ENCODE measurements at places on chromosomes 2 and 18.

DNA sequence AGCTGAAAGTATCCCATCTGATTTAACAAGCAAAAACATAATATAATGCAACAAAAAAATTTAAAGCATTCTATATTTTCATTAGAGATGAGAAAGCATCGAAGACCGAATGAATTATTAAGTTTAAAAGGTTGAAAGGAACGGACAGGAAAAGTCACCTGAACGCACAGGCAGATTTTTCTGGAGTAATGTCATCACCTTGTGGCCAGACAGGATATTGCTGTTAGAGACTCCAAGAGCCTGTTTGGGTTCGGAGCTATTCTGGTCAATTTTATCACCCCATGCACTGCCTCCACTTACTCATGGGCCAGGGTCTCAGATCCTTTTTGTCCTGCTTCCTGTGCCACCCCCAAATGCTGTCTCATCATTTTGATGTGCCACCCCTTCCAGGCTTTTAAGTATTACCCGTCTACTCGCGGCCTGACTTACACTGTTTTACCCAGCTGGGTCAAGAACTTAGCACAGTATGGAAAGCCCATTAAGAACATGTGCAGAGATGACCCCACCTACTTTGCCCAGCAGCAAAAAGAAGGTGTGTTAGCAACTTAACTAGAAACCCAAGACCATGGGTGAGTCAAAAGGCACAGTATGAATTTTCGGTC is 27.3 kb downstream of the GKN2 start:
- H3K4me3 ChIP-seq, result no peak overlapping the region
- H3K4me1 ChIP-seq, result no peaks in the 10 kb centered on the region
- DNase-seq, result peak; percentile 42
- peaks cover 25% of the 10 kb centered on the region for H3K27me3 ChIP-seq

DNA sequence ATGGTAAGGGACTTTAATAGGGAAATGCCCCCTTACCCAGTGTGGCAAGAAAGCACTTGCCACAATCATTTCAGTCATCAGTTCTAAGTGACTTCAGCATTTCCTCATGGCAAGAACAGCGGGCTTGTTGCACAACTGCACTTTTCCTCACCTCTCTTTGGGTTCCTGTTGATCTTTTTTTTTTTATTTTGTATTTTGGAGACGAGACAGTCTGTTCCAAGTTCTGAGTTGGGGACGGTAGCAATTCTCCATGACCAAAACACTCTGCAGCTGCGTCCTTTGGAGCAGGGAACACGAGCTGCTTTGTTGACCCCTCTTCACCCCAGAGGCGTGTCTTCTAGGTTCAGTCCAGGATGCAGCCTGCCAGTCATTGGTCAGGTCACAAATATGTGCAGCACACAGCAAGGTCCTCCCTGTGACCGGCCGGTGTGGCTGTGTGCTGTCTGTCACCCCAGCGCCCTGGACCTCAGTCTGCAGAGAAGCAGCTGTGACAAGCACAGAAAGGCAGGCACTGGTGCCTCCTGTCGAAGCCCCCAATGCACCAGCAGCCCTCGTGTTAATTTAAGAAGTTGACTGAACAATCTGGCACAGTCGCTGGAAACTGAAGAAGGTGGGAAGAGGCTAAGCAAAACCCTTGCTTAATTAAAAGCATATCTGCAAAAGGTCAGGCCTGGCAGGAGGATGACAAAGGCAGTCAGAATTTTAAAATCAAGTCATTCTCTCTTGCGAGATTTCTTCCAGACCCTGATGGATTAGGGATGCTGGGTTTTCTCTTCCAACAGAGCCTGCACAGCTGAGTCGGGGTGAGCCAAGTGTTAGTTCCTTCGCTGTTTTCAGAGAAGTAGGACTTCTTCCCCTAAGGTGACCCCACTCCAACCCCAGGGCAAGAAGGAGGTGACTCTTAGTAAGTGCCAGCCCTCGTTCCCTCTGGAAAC is 96.7 kb upstream of the COPS8 start:
- peaks cover 55% of the 10 kb centered on the region for H3K4me1 ChIP-seq
- peaks cover 10% of the 10 kb centered on the region for H3K27me3 ChIP-seq
- no peaks in the 10 kb centered on the region for H3K36me3 ChIP-seq
- H3K4me3 ChIP-seq, result peak overlapping the region; percentile 37
- peak; percentile 64 for DNase-seq

- H3K4me3 ChIP-seq, result no peak overlapping the region
- H3K4me1 ChIP-seq, result no peaks in the 10 kb centered on the region
- H3K36me3 ChIP-seq, result peaks cover 7% of the 10 kb centered on the region
- no peak overlapping the region for H3K27ac ChIP-seq
- peaks cover 13% of the 10 kb centered on the region for H3K27me3 ChIP-seq
- DNase-seq, result no peak
Observed at GRCh38 chr2:121173112-121173511, 111.9 kb downstream of the TFCP2L1 start.

DNA sequence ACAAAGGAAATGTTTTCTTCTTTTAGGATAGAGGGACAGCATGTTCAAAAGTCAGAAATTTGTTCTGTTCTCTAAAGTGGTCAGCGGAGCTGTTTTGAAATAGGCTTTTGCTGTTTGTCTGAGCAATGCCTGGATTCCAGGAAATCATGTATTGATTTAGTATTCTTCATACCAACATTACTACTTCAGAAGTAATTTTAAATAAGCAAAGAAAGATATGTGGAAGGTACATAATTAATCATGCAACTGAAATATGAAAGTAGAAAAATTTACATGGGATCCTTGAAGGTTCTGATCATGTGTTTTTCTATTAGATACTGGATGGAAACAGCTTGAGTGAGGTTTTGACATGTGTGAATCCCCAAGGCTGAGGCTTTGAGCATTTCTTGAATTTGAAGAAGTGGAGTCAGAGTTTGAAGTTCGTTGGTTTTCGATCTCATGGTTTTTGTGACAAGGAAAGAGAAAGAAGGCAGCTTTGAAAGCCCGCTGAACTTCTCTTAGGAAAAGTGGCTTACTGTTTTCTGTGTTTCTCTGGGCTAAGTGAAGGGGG is 220.0 kb downstream of the LDLRAD4 start:
- DNase-seq, result no peak
- peaks cover 23% of the 10 kb centered on the region for H3K4me1 ChIP-seq
- H3K36me3 ChIP-seq, result no peaks in the 10 kb centered on the region
- no peak overlapping the region for H3K4me3 ChIP-seq
- peaks cover 29% of the 10 kb centered on the region for H3K27me3 ChIP-seq

GRCh38 chr2:165863810-165864261 is 69.8 kb upstream of the GALNT3 start:
- H3K27ac ChIP-seq, result no peak overlapping the region
- H3K36me3 ChIP-seq, result peaks cover 24% of the 10 kb centered on the region
- DNase-seq, result no peak
- H3K4me1 ChIP-seq, result no peaks in the 10 kb centered on the region
- H3K4me3 ChIP-seq, result no peak overlapping the region

DNA sequence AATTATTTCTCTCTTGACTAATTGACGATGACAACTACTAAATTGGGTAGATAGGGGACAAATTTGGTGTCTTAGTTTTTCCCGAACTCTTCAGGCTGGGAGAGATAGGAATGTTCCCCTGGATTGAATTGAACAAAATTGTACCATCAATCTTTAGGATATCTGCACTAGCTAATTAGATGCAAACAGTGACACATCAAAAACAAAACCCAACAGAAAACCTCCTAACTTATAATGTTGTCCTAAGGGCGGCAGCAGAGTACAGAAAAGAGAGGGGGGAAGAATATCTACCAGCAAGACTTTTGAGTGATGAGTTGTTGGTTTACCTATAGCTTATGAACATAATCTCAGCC is 342.9 kb downstream of the INSIG2 start:
- no peaks in the 10 kb centered on the region for H3K27me3 ChIP-seq
- H3K4me3 ChIP-seq, result no peak overlapping the region
- H3K27ac ChIP-seq, result no peak overlapping the region
- no peak for DNase-seq

GRCh38 chr2:236947896-236948295 is 137.8 kb upstream of the COPS8 start:
- H3K36me3 ChIP-seq, result peaks cover 13% of the 10 kb centered on the region
- H3K27me3 ChIP-seq, result peaks cover 3% of the 10 kb centered on the region
- no peak overlapping the region for H3K27ac ChIP-seq
- no peak overlapping the region for H3K4me3 ChIP-seq

DNA sequence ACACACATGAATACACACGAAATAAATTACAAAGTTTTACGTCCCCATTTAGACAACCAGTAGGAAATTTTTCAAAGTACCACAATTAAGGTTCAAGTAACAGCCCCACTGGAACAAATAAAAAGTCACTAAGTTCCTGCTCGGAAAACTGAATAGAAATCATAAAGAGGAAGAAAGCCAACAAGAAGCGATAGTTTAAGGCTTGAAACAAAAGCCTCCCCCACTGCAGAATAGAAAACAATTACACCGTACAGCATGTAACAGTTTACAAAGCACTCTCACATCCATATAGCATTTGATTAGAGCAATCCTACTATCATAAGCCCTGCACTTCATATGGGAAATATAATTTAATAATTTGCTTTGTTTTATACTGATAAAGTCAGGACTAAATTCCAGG is 15.5 kb downstream of the KLF7 start:
- peak overlapping the region; percentile 62 for H3K27ac ChIP-seq
- no peak for DNase-seq
- peaks cover 94% of the 10 kb centered on the region for H3K4me1 ChIP-seq
- H3K4me3 ChIP-seq, result peak overlapping the region; percentile 63
- H3K36me3 ChIP-seq, result peaks cover 34% of the 10 kb centered on the region
- no peaks in the 10 kb centered on the region for H3K27me3 ChIP-seq

- H3K4me3 ChIP-seq, result no peak overlapping the region
- no peak for DNase-seq
- no peaks in the 10 kb centered on the region for H3K27me3 ChIP-seq
- peaks cover 71% of the 10 kb centered on the region for H3K36me3 ChIP-seq
- no peak overlapping the region for H3K27ac ChIP-seq
Observed at GRCh38 chr2:202944816-202945215, 32.7 kb downstream of the CARF start.

DNA sequence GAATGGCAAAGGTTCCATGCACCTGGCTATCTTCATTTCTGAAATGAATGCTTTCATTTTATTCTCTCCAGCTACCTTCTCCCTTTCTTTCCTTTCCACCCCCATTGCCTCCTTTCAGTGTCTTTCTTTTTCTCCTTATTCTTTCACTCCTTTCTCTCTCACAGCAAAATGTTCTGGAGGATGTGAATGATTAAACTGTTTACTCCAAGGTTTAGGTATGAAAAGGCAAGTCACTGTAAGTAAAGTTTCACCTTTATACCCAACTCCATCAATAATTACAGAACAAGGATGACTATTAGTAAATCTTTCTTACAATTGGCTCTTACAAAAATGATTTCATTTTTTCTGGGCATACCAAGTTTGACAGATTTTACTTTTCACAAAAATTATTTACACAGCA is 4.3 kb downstream of the PAX8 start:
- peaks cover 80% of the 10 kb centered on the region for H3K36me3 ChIP-seq
- peaks cover 71% of the 10 kb centered on the region for H3K4me1 ChIP-seq
- peak overlapping the region; percentile 87 for H3K4me3 ChIP-seq
- no peak for DNase-seq

DNA sequence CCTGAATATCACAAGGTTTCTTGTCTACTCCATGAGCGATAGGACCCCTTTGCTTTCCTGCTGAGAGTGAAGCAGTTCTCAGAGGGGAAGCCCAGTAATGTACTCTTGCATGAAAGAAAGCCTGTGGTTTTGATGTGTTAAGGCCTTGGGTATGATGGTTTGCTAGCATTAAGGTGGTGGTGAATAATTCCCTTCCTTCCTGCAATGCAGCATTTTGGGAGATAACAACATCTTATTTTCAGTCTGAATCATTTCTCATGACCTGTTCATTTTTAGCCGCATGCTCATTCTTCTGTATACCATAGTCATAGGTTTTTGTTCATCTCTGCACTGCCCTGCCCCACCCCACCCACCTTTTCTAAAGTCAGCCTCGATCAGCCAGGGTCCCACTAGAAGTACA is 66.2 kb downstream of the HNMT start:
- no peak overlapping the region for H3K27ac ChIP-seq
- H3K4me3 ChIP-seq, result no peak overlapping the region
- no peaks in the 10 kb centered on the region for H3K27me3 ChIP-seq
- DNase-seq, result no peak
- no peaks in the 10 kb centered on the region for H3K36me3 ChIP-seq

DNA sequence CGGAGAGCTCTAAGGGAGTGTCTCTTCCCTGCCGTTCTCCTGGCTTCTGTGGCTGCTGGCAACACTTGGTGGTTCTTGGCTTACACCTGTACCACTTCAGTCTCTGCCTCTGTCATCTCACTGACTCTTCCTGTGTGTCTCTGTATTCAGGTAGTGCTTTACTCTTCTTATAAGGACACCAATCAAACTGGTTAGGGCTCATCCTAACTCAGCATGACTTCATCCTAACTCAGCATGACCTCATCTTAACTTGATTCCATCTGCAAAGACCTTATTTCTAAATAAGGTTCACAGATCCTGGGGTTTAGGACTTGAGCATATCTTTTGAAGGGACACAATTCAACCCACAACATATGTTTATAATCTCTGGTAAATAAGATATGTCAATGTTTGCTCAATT is 51.6 kb upstream of the DSEL start:
- H3K4me1 ChIP-seq, result no peaks in the 10 kb centered on the region
- no peaks in the 10 kb centered on the region for H3K27me3 ChIP-seq
- H3K4me3 ChIP-seq, result no peak overlapping the region
- no peaks in the 10 kb centered on the region for H3K36me3 ChIP-seq
- H3K27ac ChIP-seq, result no peak overlapping the region
- no peak for DNase-seq

- no peak for DNase-seq
- H3K36me3 ChIP-seq, result no peaks in the 10 kb centered on the region
Observed at GRCh38 chr2:124661558-124661957, 636.5 kb downstream of the CNTNAP5 start.

DNA sequence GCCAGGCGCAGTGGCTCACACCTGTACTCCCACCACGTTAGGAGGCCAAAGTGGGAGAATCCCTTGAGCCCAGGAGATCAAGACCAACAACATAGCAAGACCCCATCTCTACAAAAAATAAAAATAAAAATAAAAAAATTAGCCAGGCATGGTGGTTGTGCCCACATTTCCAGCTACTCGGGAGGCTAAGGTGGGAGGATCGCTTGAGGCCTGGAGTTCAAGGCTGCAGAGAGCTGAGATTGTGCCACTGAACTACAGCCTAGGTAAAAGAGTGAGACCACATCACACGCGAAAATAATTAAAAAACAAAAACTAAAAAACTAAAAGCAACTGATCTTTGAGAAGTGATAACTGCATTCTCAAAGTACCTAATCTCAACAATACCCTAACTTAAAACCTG is 1.8 kb downstream of the C2orf76 start:
- DNase-seq, result no peak
- peaks cover 9% of the 10 kb centered on the region for H3K36me3 ChIP-seq
- peaks cover 30% of the 10 kb centered on the region for H3K4me1 ChIP-seq
- H3K27me3 ChIP-seq, result no peaks in the 10 kb centered on the region

DNA sequence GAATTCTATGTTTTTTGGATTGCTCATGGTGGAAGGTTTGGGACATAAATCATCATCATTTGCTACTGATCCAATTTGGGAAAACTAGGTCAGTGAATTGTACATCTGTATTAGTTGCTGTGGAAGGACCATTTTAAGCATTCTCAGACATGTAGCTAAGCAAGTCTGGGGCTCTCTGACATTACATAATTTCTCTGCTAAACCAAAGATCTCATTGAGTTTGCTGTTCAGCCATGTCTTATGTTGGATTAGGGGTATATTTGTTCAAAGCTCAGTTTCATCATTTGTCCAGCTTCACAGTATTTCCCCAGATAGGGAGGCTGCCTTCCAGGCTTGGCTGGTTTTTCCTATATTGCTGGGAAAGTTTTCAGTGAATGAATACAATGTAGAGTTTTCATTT is 399.7 kb downstream of the MTX2 start:
- peak overlapping the region; percentile 26 for H3K4me3 ChIP-seq
- H3K27ac ChIP-seq, result peak overlapping the region; percentile 82
- DNase-seq, result no peak

GRCh38 chr2:62856228-62857040 is 150.9 kb downstream of the EHBP1 start:
- H3K36me3 ChIP-seq, result peaks cover 45% of the 10 kb centered on the region
- H3K4me1 ChIP-seq, result no peaks in the 10 kb centered on the region
- no peak overlapping the region for H3K27ac ChIP-seq

Measured in nephron progenitor cell (in vitro differentiated cells).